ENCODE measurements at places on chromosomes 7 and 10.

DNA sequence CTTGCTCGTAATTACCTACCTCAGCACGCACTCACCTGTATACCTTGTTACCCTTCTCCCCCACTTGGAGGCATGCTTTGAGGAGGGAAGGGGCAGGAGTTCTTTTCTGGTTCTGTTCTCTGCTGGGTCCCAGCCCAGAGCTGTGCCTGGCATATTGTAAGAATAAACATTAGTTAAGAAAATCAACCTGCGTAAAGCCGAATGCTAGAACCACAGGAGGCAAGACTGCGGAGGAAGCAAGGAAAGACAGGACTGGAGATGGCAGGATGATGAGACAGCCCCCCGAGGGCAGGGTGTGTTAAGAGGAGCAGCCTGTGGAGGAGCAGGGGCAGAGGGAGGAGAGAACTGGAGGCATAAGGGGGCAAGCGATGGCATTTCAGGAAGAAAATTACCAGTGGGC, 9.5 kb downstream of the C10orf53 start:
- no peak for DNase-seq

- no peak for DNase-seq
Observed at GRCh38 chr10:131436458-131436857, 124.9 kb upstream of the TCERG1L start.

DNA sequence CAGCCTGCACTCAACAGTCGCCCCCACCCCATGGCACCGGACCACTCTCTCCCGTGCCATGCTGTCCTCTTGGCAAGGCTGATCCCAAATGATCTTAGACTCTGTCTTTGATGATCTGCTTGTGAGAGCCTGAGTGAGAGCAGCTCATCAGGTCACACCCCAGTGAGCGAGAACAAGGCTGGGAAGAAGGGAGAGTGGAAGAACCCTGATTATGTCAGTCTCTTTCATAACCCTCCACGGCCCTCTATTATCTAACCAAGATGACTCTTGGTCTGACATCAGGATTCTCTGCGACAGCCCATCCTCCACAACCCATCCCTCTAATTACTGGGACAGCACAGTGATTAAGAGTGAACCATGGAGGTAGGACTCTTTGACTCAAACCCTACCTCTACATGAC, 53.1 kb upstream of the C7orf33 start:
- DNase-seq: no peak

DNA sequence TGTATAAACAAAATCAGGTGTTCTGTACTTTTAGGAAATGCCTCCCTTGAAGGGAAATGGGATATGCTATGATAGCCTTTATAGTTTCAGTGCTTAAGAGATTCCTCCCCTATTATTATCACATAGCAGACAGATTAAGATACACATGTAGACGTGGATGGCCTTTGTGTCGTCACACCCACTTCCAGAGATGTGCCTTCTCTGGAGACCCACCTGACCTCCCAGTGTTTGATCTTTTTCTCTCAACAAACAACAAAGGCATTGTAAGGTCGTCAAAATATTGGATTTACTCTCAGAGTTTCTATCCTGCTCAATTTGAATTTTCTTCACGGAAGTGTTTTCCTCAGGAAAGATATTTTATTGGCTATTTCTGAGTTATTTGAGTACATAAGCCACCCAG, 25.7 kb upstream of the C1GALT1 start:
- no peak for DNase-seq

DNA sequence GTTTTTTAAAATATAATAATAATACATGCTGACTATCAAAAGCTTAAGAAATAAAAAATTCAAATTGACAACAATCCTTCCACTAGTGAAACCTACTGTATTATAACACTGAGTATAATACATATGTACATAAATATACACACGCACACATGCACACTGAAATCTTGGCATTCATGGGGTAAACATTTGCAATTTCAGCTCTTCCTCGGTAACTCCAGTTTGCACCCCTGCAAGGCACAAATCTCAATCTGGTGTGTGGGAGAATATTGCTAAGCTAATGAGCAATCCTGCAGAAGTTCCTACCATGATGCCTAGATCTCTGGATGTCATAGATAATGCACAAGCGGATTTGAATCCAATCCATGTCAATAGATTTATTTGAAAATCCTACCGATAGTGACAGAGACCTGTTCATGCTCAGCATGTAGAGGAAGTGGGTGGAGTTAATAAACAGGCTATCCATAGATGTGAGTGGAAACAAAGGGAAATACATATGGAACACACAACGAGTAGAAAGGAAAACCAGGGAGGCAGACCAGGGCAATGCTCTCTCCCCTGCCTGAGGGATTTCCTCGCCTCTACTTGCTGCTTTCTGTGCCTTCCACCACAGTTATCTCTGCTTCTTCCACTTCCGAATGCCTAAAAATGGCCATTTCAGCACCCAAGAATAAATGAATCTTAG, 38.1 kb upstream of the LANCL2 start:
- DNase-seq: no peak

GRCh38 chr7:41948503-41948902, 245.6 kb upstream of the INHBA start:
- no peak for DNase-seq
